ENCODE measurements at places on chromosomes 13 and 19.

GRCh38 chr19:28393574-28394336 is 819.2 kb downstream of the UQCRFS1 start:
- no peak for DNase-seq

DNA sequence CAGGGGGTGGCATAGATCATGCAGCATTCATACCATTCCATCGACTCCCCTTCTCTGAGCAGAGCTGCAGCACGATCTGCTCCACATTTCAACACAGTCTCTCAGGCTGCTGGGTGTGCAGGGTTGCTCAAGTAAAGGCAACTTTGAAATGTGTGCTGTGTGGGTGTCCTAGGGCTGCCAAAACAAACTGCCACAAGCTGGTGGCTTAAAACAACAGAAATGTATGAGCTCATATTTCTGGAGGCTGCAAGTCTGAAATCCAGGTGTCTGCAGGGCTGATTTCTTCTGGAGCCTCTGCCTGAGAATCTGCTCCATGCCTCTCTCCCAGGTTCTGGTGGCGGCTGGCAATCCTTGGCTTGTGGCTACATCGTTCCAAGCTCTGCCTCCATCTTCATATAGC is 63.7 kb upstream of the WDFY2 start:
- DNase-seq: peak; percentile 78

DNA sequence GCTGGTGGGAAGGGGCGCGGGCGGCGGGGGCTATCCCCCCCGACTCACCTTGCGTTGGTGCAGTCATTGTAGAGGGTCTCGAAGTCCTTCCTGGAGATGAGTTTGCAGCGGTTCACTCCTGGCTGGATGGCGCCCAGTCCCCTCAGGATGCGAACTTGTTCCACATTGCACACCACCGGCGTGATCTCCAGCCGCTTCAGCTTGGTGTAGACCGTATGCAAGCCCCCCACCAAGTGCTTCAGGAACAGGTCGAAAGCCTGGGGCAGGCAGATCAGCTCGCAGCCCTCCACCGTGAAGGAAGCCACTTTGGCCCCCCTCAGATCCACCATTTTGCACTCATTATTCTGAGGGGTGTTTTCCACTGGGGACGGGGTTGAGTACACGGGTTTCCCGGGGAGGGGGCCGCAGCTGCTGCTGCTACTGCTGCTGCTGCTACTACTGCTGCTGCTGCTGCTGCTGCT is 1.1 kb downstream of the DACH1 start:
- DNase-seq: peak; percentile 72

DNA sequence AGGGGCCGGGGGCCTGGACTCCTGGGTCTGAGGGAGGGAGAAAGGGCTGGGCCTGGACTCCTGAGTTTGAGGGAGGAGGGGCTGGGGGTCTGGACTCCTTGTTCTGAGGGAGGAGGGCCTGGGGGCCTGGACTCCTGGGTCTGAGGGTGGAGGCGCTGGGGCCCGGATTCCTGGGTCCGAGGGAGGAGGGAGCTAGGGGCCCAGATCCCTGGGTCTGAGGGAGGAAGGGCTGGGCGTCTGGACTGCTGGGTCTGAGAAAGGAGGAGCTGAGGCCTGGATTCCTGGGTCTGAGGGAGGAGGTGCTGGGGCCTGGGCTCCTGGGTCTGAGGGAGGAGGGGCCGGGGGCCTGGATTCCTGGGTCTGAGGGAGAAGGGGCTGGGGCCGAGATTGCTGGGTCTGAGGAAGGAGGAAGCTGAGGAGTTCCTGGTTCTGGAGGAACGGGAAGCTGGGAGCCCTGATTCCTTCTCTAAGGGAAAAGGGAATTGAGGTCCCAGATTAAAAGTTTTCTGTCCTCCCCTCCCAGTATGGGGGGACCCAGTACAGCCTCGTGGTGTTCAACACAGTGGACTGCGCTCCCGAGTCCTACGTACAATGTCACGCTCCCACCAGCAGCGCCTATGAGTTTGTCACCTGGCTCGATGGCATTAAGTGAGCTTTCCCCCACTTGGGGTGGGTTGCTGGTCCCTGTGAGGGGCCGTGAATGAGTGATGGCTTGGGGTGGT is 721 bp downstream of the MED25 start:
- DNase-seq: no peak

DNA sequence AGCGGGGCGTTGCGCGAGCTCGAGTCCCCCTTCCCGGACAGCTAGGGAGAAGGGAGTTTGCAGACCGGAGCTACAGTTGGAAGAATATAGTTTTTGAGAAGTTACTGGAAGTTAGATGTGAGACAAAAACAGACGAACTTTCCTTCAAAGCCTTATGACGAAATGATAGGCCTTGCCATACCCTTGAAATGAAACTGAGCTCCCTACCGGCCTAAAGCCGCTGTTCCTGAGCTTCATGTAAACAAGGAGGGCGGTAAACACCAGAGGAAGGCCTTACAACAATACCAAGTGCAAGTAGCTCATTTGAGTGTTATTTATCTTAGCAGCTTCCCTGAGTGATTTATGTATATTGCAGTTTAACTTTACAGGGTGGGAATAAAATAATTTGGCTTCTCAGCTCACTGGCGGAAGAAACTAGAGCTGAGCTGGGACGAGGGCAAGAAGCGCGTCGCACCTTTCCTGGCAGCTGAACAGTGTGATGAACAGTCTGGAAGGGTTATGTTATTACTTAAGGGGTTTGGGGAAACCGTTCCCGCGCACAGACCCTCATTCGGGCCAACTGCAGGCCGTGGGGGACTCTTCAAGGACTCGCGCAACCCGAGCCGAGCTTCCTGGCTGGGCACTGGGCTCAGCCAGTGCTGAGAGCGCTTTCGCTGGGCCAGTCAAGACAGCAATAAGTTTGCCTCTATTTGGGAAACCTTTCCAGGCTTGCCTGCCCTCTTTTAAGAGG is 111.2 kb downstream of the KCNRG start:
- no peak for DNase-seq

DNA sequence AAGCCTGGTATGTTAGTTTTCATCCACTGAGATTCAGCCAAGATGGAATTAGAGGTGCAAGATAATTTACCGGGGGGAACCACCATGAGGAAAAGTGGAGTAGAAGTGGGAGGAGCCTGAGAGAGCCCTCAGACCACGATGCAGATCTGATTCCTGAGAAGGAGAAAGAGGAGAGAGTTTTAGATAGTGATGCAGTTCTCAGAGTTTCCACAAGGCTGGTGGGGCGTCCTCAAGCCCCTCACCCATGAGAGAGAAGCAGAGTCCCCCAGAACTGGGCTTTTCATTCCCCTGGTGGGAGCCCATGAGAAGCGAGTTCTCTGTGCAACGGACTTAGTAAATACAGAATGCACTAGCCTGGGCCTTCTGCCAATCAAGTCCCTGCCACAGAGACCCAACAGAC is 18.1 kb downstream of the CEACAM5 start:
- DNase-seq: no peak

DNA sequence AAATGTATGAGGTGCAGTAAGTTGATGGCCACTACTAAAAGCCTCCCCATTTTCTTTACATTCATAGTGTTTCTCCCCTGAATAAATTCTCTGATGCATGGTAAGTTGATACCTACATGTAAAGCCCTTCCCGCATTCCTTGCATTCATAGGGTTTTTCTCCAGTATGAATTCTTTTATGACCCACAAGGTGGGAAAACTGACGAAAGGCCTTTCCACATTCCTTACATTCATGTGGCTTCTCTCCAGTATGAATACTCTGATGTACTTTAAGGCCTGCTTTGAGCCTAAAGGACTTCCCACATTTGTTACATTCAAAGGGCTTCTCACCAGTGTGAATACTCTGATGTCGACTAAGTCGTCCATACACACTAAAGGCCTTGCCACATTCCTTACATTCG is 20.5 kb downstream of the ZNF607 start:
- no peak for DNase-seq

DNA sequence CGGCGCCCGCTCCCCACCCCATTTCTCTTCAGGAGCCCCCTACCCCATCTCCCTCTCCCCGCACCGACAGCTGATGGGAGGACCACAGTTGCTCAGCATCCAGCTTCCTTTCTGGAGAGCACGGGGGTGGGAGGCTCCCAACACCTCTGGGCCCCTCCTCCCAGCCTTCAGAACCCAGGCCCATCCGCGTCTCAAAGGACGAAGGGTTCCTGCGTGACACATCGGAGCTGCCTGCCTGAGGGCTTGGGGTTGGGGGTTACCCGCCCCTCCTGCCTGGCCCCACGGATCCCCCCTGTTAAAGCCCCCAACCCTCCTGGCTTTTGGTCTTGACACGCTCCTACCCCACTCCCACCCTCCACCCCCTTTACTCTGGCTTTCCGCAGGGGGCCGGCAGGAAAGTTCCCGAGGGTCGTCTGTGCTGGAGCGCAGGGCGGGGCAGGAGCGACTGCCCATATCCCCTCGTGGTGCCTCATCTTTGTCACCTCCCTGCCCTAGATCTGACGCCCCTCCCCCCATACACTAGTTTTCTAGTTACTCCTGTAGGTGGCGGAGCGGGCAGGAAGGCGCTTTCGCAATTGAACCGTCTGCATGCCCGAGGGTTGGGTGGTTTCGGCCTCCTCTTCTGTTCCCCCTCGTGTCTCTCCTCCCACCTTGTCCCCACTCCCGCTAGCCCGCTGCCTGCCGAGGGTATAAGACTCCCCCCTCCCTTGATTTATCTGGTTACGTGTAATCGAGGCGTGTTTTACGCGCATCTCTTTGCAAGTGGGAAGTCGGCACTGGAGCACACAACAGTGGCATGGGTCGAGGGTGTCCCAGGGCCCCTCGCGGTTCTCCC is 924 bp downstream of the TRAPPC5 start:
- peak; percentile 67 for DNase-seq

- DNase-seq: no peak
Measured at GRCh38 chr13:101127741-101128353, 288.5 kb downstream of the NALCN start.

GRCh38 chr13:92074658-92075057 is 676.2 kb downstream of the GPC5 start:
- DNase-seq: no peak

DNA sequence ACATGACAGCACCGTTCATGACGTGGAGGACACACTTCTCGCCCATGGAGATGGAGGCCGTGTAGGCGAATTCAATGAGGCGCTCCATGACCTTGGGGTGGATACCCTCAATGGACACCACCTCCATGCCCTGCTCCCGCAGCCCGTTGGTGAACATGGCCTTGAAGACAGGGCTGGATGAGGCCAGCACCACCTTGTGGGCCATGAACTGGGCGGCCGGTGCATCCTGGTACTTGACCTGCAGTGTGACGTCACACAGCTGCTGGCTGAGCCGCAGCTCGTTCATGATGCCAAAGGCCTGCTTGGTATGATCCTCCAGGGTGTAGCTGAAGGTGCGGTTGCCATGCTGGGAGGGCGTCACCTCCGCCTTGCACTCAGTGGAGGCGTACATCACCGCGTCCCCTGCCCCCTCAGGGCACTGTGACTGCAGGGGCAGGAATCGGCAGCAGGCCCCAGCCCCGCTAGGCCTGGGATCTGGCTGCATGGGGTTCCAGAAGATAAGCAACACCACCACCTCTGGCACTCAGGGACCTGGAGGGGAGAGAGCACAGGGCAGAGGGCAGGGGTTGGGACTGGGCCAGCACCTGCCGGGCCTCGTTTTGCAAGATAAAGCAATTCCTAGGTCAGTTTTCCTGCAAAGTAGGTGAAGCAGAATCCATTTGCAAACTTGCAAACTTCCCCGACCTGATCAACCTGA is 3.5 kb downstream of the KEAP1 start:
- DNase-seq: no peak

GRCh38 chr13:101303521-101303920 is 112.8 kb downstream of the NALCN start:
- DNase-seq: no peak

DNA sequence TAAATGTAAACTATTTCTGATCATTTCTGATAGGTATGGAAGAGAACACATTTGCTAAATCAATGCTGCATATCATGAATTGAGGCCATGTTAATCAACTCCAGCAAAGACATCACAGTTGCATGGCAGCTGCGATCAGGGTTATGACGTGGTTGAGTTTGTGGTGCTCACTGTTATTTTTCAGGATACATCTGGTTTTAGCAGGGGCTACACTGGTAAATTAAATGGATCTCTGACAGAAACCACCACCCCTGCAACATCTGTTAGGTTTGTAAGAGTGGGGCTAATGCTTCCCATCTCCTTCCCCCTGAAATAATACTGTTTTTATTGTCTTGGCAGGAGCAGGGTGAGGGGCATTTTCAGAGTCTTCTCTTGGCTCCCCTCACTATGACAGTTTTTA is 444.4 kb upstream of the ZNF507 start:
- no peak for DNase-seq

GRCh38 chr19:5394551-5395505 is 54.2 kb upstream of the PTPRS start:
- no peak for DNase-seq

GRCh38 chr19:31448221-31448657 is 99.0 kb upstream of the TSHZ3 start:
- DNase-seq: peak; percentile 84

GRCh38 chr19:11421371-11422098 is 2.4 kb upstream of the RGL3 start:
- no peak for DNase-seq

DNA sequence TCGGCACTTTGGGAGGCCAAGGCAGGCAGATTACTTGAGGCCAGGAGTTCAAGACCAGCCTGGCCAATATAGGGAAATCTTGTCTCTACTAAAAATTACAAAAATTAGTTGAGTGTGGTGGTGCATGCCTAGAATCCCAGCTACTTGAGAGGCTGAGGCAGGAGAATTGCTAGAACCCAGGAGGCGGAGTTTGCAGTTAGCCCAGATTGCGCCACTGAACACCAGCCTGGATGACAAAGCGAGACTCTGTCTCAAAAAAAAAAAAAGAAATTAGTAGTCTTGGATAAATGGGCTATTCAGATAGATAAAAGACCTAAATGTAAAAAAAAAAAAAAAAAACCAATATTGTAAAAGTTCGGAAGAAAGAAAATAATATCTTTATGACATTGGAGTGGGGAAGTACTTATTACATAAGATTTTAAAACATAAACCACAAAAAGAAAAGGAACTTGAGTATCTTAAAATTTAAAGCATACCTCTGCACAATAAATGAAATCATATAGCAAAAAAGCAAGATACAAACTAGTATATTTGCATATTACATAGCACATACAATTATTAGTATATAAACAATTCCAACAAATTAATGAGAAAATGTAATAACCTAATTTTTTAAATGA is 26.7 kb upstream of the RNASEH2B start:
- no peak for DNase-seq

DNA sequence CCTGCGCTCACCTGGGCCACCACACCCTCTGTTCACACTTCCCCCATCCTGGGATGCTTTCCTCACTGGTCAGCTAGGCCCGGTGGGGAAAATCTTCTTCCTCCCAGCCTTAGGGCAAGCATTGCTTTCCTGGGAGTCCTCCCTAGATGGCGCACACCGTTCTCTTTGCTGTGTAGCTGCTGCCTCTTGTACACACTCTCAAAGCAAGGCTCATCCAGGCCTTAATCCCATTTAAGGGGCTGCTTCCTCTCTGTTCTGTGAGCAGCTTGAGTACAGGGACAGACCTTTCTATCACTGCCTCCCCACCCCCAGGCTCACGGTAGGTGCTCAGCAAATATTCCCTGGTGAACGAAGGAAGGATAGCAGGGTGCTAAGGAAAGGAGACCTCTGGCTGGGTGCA is 11.1 kb downstream of the SLC7A10 start:
- DNase-seq: no peak

- no peak for DNase-seq
Measured at GRCh38 chr13:66974174-66974573, 256.0 kb downstream of the PCDH9 start.

GRCh38 chr19:19403373-19403901 is 2.0 kb upstream of the GATAD2A start:
- no peak for DNase-seq

- DNase-seq: no peak
Measured at GRCh38 chr13:95896301-95896700, 156.9 kb downstream of the UGGT2 start.

Data from posterior cingulate gyrus (tissue), 11 donors.